ENCODE measurements at places on chromosomes 6 and 20. TPM values are rescaled to one million over a fixed set of nuclear protein-coding genes. Genes with fewer than 3 reads are reported as not detected.

SLC4A11 gene
- total RNA-seq = 0.84 TPM

PPIL6 gene
- 5.5 TPM for total RNA-seq

WFDC10B gene
- total RNA-seq = not detected

RIPOR2 gene
- 15.7 TPM for total RNA-seq

DZANK1 gene
- total RNA-seq = 1.9 TPM

PROCR gene
- 266 TPM for total RNA-seq

BCAS1 gene
- 2.2 TPM for total RNA-seq

GRM4 gene
- total RNA-seq = not detected

PAK5 gene
- total RNA-seq = not detected

SPEF1 gene
- total RNA-seq = not detected

CRIP3 gene
- 0.84 TPM for total RNA-seq

FRK gene
- total RNA-seq = 0.24 TPM

PMEPA1 gene
- 42.7 TPM for total RNA-seq

MARCKS gene
- total RNA-seq = 45.4 TPM

NRM gene
- total RNA-seq = 5.8 TPM

SMPD2 gene
- 11.1 TPM for total RNA-seq

MOG gene
- not detected for total RNA-seq

SASH1 gene
- total RNA-seq = 142 TPM

HTR1E gene
- not detected for total RNA-seq

MDFI gene
- 24.3 TPM for total RNA-seq

ZBTB12 gene
- 0.48 TPM for total RNA-seq

LPA gene
- total RNA-seq = 0.65 TPM

C2 gene
- total RNA-seq = 96.1 TPM

SGK2 gene
- total RNA-seq = 14.3 TPM

ZFP57 gene
- total RNA-seq = not detected

ZSCAN12 gene
- total RNA-seq = 4.4 TPM

TOX2 gene
- 0.46 TPM for total RNA-seq

SLC52A3 gene
- 3.3 TPM for total RNA-seq

NELFE gene
- total RNA-seq = 94.0 TPM

TCF21 gene
- total RNA-seq = 7.4 TPM

BANF2 gene
- not detected for total RNA-seq

SIRPG gene
- total RNA-seq = not detected

TFAP2A gene
- total RNA-seq = not detected

HRH3 gene
- total RNA-seq = not detected

MAP3K5 gene
- 53.0 TPM for total RNA-seq

ZKSCAN3 gene
- total RNA-seq = 7.7 TPM

TMC2 gene
- 0.32 TPM for total RNA-seq

PLEKHG1 gene
- total RNA-seq = 62.4 TPM

RALY gene
- total RNA-seq = 92.7 TPM

PTCRA gene
- total RNA-seq = 0.72 TPM

OR2J3 gene
- not detected for total RNA-seq

IL17A gene
- not detected for total RNA-seq

C20orf141 gene
- total RNA-seq = not detected

SLC35D3 gene
- total RNA-seq = not detected

SMLR1 gene
- not detected for total RNA-seq

PKIB gene
- 1.3 TPM for total RNA-seq

MROH8 gene
- 2.8 TPM for total RNA-seq

FKBP5 gene
- 257 TPM for total RNA-seq

GINS1 gene
- 0.13 TPM for total RNA-seq

SRPK1 gene
- total RNA-seq = 54.2 TPM
